Activated T-cell treated with anti-CD3 and anti-CD28 coated beads for 1 hour (primary cell): ENCODE measurements at places on chromosomes 5 and 9.

GRCh38 chr9:116990592-116990991, 303.5 kb downstream of the TRIM32 start:
- no peak for DNase-seq

DNA sequence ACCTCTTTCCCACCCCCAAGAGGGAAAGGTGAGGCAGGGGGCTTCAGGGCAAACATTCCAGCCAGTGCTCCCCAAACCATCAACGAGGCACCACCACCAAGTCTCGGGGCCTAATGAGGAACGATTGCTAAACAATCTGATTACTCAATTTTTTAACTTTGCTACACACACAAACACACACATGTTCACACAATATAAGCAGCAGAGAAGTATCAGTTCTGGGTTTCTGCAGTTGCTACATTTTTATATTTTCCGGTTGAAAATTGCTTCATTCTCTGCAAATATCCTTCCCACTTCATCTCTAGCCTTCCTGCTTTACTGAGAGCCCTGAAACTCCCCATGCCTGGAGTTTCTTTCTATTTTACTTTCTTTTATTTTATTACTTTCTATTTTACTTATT, 60.2 kb downstream of the FEM1C start:
- no peak for DNase-seq

GRCh38 chr5:83197326-83197967, 120.1 kb downstream of the XRCC4 start:
- no peak for DNase-seq

DNA sequence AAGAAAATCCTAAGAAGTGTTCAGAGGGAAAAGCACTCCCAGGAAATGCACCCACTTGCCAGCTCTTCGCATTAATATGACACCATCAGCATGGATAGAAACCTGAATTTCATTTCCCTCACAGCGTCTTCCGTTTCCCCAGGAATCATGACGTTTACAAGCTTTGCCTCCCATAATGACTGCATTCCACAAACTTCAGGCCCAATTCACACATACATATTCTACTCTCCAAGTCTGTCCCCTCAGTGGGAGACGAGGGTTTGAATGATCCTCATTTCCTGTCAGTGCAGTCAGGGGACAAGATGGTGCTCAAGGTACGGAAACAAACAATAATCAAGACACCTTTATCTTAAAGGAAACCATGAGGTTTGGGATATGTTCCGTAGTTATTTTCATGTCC, 44.9 kb upstream of the MAN2A1 start:
- DNase-seq = no peak

DNA sequence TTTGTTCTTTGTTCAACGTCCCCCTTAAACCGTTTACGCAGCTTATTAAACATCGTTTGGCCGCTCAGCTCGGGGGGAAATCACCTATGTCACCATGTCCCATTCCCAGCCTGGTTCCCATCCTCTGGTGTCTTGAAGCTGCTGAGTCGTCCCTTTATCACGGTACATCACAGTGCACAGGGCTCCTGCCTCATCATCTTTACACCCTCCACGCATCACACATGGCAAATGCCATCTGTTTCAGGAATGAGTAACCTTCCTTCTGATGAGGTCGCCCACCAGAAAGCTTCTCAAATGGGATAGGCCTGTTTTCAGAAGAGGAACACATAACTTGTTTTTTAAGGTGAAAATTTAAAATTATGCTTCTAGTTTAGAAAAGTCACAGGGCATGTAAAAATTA, 7.9 kb upstream of the LHX6 start:
- no peak for DNase-seq

GRCh38 chr9:90943341-90943740, 141.7 kb downstream of the SYK start:
- no peak for DNase-seq

- DNase-seq = no peak
Measured at GRCh38 chr5:114367029-114367428, 5.2 kb downstream of the KCNN2 start.

DNA sequence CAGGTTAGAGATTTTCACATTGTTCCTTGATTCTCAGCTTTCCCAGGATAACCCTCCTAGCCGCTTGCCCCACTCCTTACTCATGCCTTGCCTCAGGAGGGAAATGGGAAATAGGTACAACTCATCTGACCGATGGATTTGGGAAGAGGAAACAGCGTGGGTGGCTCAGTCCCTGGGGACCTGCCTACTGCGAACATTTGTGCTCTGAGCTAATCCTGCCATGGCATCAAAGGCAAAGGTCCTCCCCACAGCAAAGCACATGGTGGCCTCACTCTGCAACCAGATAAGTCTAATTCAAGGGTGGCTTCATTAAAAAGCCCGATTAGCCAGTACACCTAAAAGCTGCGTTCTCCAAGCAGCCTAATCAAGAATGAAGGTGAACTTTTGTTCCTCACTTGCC, 82.4 kb upstream of the ADRA1B start:
- DNase-seq = no peak

- DNase-seq = no peak
Measured at GRCh38 chr5:29719171-29719570, 1474.3 kb upstream of the CDH6 start.

DNA sequence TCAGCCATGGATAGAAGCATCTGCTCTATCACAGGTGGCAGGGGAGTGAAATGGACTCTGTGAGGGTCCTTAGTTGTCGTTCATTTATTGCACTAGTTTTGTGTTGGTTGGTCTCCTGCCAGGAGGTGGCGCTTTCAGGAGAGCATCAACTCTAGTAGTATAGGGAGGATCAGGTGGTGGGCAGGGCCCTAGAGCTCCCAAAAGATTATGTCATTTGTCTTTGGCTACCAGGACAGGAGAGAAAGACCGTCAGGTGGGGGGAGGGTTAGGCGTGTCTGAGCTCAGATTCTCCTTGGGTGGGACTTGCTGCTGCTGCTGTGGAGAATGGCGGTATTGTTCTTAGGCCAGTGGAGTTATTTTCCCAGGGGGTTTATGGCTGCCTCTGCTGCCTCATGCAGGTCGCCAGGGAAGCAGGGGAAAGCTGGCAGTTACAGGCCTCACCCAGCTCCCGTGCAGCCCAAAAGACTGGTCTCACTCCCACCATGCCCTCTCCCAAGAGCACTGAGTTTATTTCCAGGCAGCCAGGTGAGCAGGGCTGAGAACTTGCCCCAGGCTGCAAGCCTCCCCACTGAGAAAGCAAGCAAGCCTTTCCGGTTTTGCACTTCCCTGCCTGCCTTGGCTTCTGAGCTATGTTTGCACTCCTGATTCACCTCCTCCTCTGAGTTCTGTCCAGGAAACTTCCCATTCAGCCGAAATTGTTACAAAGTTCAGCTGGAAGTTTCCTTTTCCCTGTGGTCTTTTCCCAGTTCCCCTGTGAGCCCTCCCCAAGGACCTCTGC, 317.3 kb downstream of the TAF11L14 start:
- no peak for DNase-seq

- no peak for DNase-seq
Measured at GRCh38 chr9:134177186-134177585, 12.8 kb upstream of the RNU6ATAC start.
